ENCODE measurements at places on chromosomes 1 and 21. TPM values are rescaled to one million over a fixed set of nuclear protein-coding genes. Genes with fewer than 3 reads are reported as not detected.

The FOXO6 gene
- 1.4 TPM for total RNA-seq

- peak; percentile 55 for DNase-seq
Observed at GRCh38 chr1:235100194-235100772, 28.4 kb downstream of the TOMM20 start.

DNA sequence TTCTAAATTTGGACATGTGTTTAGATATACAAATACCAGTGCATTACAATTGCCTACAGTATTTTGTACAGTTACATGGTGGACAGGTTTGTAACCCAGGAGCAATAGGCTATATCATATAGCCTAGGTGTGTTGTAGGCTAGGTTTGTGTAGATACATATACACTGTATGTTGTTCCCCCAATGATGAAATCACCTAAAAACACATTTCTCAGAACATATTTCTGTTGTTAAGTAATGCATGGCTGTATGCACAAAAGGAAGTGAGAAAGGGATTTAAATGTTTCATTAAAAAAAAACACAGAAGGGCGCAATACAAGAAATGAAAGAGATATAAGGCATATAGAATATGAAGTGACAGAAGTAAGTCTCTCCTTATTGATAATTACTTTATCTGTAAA lies 32.0 kb downstream of the S100B start:
- no peak for DNase-seq

DNA sequence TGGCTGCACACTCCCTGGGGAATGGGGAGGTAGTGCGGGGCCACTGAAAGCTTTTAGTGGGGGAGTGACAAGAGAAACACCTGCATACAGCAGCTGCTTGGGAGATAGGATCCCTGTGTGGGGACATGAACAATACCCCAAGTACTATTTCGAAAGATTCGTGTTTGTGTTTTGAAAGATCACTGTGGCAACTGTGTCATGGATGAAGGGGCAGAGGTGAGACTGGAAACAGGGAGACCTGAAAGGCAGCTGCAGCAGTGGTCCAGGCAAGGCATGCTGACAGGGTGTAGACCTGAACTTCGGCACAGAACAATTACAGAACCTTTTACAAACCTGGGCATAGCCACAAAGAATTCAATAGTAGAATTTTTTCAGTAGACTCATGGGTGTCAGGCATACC lies 32.9 kb downstream of the TENT5C start:
- no peak for DNase-seq

- DNase-seq, result no peak
Observed at GRCh38 chr21:38793926-38794713, 11.6 kb upstream of the ETS2 start.

- DNase-seq, result no peak
Observed at GRCh38 chr1:211614615-211615014, 35.7 kb upstream of the SLC30A1 start.

DNA sequence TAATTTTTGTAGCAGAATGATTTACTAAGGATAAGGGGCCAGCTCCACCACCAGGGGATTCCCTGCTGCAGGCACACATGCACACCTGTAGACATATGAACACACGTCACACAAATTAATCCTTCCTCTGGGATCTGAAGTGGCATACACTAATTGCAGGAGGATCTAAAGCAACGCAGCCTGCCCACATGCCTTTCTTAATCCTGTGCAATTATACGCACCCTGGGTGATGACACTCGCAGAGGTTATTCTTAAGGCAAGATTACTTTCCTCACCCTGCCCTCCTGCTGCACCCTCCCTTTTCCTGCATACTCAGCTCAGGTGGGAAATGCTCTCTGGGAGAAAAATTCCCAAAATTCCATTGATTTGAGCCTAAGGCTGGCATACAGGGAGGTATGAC lies 7.5 kb upstream of the LORICRIN start:
- no peak for DNase-seq

DNA sequence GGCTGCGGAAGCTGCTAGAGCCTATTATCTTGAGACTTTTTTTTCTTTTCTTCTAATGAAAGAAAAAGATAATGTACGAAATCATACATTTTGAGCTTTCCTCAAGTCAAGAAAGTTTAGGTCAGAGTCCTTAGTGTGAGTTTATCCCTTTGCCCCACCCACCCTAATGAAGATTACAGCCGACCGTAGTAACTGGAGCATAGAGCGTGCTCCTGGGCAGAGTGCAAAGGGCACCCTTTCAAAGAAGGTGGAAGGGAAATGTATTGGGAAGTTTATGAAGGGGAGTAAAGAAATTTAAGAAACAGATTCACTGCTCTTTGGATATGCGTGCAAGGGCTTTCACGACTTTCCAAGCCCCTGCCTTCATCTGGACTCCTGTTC lies 17.2 kb downstream of the GNG12 start:
- DNase-seq, result no peak
